Suprapubic skin (tissue), 4 donors: ENCODE measurements at places on chromosomes 5 and 9. TPM values are rescaled to one million over a fixed set of nuclear protein-coding genes. Genes with fewer than 3 reads are reported as not detected.

BTNL3 gene
- not detected for total RNA-seq

PNPLA7 gene
- total RNA-seq, result 37.6 TPM

DNA sequence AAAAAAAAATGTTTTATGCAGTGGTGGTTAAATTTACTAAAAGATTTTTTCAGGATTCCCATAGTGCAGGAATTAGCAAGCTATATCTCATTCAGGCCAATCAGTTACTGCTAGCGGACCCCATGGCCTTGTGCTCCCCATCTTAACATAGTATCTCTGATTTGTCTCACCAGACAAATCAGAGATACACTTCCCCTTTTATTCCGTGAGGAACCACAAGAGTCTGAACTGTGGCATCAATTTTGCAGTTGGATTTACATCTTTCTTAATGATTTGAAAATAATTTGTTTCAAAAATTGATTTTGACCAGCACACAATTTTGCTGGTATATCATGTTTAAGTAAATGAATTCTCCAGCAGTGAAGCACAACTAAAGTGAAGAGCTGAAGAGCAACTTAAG is 17.9 kb downstream of the ITGA1 start:
- no peak for DNase-seq

GRCh38 chr9:89529243-89530035 is 31.5 kb upstream of the SEMA4D start:
- DNase-seq, result no peak

DNA sequence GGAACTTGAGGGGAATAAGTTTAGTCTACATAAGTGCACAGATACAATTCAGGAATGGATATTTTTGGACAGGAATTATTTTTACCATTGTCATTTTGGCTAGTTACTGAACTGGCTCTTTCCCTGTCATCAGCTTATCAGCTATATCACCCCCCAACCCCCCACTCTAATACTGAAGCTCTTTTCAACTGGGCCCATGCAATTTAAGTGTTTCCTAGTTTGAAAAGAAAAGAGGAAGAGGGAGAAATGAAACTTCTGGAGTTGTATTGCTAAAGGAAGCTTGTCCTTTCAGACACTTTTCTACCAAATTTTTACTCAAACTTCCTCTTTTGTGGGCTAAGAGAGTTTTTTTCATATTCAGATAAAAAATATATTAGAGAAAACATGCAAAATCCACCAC is 18.5 kb upstream of the TIMD4 start:
- no peak for DNase-seq

GRCh38 chr5:113218906-113219517 is 215.8 kb downstream of the TSSK1B start:
- no peak for DNase-seq

DNA sequence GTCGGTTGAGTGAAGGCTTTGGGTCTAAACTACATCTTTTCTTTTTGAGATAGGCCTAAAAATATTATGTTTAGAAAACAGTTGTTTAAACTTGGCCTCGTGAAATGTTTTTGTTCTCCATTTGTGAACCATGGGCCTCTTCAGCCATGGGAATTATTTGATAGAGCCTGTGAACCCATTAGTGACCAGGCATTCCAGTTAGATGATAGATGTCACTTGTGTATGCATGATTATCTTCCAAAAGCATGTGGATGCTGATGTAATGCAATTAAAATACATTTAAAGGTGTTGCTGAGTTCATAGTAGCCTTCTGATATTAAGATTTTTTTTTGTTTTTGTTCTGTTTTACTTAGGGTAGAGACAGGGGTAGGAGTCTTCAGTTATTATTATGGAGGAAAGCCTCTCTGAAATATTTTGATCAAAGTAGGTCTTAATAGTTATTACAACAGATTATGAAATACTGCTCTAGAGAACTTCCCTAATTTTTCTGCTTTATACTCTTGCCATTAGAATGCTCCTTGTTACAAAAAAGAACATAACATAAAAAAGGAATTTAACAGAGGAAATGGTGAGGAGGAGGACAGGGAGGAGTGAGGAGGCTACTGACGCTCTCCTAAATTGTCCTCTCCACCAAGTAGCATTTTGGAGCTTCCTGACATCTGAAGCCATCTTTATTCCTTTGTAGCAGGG is 32.9 kb downstream of the CPEB4 start:
- no peak for DNase-seq

- DNase-seq, result no peak
Measured at GRCh38 chr5:174945853-174946252, 221.5 kb downstream of the MSX2 start.

DNA sequence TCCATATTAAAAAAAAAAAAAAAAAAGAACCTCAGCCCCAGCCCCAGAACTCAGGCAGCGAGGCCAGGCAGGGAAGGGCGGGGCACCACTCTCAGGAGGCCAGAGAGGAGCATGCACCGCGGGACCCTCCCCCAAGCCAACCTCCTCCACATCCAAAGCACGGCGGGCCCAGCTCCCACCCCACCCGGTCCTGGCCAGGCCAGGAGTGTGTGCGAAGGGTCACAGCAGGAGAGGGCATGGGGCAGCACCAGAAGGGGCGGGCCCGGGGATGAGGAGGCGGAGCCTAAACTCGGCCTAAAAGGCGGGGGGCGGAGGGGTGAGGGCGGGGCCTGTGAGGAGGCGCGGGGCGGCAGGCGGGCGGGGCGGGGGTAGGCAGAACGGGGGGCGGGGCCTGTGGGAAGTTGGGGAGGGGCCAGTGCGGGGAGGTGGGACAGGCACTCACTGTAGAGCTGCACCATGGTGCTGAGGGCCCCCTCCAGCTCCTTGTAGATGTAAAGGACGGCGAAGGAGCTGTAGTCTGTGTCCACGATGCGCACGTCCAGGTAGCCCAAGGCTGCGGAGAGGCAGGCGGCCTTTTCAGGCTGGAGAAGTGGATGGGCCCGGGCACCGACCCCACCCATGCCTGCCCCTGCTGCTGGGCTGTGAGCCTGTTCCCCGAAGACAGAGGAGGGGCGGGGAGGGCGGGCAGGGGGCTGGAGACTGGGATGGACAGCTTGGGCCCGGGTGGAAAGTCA is 1.2 kb downstream of the LCN15 start:
- DNase-seq, result no peak

DNA sequence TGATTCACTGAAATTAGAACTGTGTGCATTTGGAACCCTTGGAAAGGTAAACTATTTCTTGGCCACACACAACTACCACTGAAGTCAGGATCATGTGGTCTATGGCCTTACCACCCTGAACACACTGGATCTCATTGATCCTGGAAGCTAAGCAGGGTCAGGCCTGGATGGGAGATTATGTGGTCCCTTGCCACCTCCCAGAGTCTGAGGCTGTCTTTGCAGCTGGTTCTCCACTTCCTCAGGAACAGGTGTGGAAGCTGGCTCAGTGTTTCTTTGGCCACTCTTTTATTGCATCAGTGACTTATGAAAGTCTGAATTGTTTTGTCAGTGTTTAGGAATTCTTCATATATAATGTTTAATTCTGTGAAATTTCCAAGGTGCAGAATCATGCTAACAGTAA is 89.2 kb downstream of the TEK start:
- no peak for DNase-seq
